Effector memory CD4-positive, alpha-beta T cell (primary cell): ENCODE measurements at places on chromosomes 6 and 20.

DNA sequence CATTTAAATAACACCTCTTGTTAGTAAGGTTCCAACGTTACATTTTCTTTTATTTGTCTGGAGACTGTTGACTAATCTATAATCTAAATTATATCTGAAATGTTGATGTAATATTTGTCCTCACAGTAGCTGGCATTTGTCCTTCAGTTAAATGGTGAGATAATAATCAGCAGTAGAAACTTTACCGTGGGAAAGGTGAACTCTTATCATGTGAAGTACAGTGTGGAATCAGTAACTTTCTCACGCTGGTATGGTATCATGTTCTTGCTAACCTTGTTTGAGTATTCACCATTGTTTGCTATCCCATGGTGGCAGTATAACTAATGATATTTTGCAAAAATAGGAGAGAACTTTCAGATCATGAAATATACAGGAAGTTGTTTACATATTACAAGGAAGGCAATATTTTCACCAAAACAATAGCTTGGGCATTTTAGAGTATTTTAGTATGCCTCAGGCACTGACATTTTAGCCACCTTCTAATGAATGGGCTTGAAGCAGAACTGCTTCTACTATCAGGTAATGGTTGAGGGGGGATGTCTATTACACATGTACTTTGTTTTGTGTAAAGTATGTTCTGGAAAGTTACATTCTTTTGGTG is 4.8 kb downstream of the GMNN start:
- DNase-seq: no peak

DNA sequence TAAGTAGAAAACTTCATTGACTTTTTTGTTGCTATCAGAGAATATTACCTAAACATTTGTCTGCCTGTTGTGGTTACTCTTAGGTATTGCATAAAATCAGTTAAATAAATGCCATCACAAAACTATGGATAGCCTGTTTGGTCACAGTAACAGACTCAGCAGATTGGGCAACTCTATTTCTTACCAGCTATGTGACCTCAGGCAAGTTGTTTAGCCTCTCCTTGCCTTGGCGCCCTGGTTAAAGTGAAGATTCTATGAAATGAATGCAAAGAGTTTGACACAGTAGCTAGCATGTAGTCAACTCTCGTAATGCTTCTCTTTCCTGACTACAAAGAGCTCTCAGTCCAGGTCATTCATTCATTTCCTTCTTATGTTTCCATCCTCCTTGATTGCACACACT is 82.5 kb upstream of the ID4 start:
- DNase-seq: no peak

DNA sequence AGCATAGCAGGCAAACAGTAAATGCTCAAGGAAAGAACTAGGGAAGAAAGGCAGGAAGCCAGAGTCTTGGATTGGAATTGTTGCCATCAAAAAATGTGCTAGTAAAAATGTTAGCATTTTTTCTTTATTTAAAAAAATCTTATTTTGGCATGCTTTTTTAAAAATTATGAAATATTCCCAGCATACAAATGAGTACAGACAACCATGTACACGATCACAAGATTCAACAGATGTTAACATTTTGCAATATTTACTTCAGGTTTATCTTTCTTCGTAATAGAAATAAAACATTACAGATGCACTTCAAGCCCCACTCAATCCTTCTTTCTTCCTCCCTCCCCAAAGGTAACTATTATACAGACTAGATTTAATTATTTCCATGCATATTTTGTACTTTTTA is 27.4 kb upstream of the NOP56 start:
- no peak for DNase-seq

GRCh38 chr20:32685541-32686529 is 12.1 kb upstream of the C20orf203 start:
- DNase-seq: no peak

DNA sequence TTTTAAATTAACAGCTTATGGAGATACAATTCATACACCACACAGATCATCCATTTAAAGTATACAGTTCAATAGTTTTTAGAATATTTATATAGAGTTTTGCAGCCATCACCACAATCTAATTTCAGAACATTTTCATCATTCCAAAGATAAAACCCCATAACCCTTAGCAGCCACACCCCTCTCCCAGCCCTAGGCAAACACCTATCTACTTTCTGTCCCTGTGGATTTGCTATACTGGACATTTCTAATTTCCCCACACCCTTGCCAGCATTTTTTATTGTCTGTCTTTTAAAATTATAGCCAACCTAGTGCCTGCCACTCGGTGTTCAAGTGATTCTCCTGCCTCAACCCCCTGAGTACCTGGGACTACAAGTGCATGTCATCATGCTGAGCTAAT is 23.0 kb upstream of the AKAP7 start:
- DNase-seq: no peak

DNA sequence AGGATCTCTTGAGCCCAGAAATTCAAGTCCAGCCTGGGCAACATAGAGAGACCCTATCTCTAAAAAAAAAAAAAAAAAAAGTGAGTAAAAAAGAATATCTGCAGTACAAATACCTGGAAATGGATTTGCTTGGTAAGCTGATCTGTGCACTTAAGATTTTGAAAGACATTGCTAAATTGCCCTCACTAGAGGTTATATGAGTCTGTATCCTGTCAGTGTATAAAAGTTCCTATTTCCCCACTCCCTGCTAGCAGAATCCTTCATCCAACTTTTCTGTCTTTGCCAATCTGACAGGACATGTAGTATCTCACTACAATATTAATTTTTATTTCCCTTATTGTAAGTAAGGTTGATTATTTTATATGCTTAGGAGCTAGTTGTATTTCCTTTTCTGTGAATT is 36.1 kb downstream of the BICRAL start:
- no peak for DNase-seq

GRCh38 chr6:88807622-88808021 is 155.8 kb downstream of the RNGTT start:
- DNase-seq: no peak

- no peak for DNase-seq
Measured at GRCh38 chr6:51349857-51350256, 531.2 kb downstream of the TFAP2B start.

GRCh38 chr6:134310817-134311216 is 7.1 kb downstream of the SGK1 start:
- no peak for DNase-seq
